ENCODE measurements at places on chromosomes 11 and 22.
A peak's percentile ranks its signal among the peaks of the same experiment; 100 is the strongest.

DNA sequence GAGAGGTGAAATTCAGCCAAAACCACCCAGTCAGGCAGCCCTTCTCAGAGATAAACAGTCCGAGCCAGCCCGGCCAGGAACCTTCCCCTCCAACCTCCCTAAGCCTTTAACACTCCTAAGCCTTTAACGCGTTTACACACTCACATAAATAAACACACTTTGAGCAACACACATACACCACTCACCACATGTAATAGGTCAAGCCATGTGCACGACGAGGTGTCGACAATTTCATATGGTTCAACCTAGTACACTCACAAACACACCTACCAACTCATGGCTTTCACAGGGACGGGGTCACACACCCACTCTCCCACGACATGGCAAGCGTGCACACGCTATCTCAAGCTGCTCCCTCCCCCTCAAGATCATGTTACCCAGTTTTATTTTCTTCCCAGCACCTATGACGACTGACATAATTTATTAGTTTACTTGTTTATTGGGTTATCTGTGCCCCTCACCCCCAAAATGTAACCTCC is 15.5 kb downstream of the SLC43A1 start:
- no peak for DNase-seq

DNA sequence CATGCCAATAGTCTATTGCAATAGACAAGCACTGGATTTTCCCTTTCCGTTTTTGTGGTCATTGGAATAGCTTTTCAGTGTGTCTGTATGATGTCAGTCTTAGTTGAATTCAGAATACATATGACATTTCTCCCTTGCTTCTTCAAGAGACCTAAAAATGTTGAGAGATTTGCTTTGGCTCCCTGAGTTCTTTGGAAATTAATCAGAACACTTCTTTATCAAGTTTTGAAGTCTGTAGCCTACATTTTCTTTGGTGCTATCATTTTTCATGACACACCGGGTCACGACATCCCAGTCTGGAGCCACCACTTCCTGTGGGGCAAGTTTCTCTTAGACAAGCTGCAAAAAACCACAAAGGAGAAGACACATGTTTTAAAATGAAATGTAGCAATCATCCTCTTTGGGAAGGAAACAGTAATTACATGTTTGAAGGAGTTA is 847.1 kb downstream of the OPCML start:
- DNase-seq: no peak

DNA sequence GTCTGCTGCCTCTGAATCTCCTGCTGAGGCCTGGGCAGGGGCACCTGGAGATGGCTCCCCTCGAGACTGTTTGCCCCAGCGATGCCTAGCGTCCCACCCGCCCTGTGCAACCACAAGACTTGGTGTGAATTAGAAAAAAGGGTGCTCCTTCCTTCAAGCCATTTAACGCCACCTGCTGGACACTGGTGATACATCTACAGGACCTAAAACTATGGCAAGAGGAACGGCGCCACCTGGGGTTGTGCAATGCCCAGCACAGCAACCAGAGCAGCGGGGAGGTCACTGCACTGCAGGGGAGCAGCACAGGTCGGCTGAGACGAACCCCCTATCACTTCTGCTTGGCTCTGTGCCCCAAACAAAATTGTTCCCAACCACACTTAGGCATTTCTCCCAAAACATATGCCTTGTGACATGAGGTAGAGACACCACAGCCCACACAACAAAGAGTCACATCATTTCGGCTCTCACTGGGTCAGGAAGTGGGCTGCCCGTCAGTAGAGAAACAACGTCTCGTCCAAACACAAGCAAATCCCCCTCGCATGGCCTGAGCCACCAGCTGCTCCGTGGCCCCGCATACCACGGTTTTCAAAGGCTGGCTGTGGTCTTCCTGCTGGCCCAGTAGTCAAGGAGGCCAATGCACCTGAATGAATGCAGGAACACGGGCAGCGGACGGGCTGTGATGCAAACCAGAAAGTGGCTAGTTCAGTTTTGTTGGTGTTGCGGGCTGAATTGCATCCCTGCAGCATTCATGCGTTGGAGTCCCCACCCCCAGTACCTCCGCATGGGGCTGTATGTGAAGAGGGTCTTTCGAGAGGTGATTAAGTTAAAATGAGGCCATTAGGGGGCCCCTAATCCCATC is 171.9 kb downstream of the SHANK2 start:
- no peak for DNase-seq

GRCh38 chr11:132671851-132672370 is 860.4 kb downstream of the OPCML start:
- DNase-seq: no peak

DNA sequence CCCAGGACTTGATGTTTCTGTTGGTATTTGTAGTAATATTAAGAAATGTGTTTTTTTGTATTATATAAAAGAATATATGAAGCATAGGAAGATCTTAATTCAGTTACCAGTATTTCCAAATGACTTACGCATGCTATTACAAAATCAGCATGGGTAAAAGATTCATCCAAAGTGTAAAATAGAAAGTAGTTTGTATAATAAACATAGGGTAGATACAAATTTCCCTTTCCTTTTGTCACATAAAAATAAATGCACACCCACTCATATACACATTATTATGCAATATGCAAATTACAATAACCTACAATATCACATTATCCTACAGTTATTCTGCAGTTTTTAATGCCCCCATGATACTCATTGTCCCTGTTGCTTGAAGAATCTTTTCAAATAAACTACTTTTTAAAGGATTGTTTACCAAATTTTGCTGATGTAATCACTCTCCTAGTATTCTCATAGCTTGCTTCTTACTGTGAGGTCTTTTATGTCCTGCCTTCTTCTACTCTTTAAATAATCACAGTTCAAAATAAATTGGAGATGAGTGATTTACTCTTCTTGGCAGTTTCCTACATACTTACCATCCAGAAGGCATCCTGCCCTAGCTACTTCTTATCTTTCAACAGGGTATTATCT is 244.0 kb downstream of the CASP12 start:
- no peak for DNase-seq

DNA sequence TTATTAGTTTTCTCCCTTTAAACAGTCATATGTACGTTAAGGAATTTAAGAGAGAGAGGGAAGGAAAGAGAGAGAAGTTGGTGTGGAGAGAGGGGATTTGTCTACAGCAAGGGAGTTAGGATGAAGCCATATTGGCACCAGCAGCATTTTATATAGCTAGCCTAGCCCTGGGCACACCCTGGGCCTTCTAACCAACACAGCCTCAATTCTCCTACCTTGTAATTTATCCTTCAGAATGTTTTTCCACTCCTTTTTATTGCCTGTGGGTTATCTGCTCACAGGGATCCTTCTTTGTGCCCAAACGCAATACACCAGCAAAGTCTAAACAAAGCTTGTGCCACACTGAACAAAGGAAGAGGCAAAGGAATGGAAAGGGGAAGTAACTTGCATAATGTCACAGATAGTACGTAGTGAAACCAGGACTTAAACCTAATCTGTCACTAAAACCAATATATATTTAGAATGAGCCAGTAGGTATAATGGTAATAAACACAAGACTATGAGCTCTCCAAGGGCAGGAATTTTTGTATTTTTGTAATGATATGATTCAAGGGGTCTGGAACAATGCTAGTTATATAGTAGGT is 613.8 kb upstream of the TENM4 start:
- no peak for DNase-seq

DNA sequence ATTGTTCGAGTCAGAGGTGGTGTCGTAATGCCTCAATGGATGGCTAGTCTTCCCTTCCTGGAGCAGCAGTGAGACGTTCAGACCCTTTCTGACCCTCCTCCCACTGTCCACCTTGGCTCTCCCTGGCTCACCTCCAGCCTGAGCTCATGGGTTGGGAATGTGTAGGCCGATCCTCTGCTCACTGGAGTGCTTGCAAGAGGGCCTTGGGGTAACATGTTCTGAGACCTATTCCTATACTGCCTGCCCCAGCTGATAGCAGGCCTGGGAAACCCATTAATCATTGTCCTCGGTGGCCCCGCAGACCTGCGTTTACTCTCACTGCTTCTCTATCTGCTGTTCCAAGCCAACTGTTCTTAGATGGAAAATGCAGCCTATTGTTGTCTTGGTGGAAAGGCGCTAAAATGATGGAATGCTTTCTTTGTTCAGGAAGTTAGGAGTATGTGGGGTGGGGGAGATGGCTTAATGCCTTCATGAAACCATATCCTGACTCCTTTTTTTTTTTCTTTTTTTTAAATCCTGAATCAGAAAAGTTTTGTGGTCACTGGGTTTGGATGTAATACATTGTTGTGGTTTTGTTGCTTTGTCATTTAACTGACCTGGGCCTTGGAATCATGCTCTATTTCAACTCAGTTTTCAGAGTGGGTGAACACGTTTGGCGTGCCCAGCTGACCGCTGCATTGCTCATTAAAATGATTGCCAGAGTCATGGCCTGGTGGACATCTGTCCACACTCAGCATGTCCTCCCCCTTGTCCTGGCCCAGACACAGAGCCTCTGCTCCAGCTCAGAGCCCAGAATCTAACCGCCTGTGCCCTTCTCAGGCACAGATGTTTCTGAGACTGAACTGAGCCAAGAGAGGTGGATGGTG is 72.5 kb downstream of the MICAL2 start:
- peak; percentile 78 for DNase-seq

- no peak for DNase-seq
Measured at GRCh38 chr11:32437495-32438345, 2.4 kb upstream of the WT1 start.

DNA sequence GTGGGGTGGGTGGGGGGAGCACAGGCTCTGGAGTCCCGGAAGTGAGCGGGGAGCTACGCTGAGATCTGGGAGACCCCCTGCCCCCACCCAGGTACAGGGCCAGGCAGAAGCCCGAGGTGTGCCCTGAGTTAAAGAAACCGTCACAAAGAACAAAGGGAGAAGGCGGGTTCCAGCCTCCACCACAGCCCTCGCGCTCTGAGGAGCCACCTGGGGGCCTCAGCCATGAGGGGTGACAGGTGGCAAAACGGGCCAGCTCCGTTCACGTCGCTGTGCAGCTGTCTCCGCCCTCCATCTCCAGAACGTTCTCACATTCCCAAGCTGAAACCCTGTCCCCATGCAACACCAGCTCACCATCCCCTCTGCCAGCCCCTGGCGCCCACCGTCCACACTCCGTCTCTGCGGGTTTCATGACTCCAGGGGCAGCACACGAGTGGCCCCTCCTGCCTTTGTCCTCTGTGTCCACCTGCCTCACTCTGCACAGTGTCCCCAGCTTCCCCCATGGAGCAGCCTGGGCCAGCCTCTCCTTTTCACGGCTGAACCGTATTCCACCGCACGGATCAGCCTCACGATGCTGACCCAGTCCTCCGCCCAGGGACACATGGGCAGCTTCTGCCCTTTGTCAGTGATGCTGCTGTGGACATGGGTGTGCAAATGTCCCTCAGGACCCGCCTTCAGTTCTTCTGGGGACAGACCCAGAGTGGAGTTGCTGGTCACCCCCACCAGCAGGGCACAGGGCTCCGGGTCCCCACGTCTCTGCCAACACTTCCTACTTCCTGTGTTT is 1.7 kb upstream of the MUC5B start:
- peak; percentile 61 for DNase-seq

- no peak for DNase-seq
Measured at GRCh38 chr11:128595775-128596174, 8.4 kb upstream of the ETS1 start.

DNA sequence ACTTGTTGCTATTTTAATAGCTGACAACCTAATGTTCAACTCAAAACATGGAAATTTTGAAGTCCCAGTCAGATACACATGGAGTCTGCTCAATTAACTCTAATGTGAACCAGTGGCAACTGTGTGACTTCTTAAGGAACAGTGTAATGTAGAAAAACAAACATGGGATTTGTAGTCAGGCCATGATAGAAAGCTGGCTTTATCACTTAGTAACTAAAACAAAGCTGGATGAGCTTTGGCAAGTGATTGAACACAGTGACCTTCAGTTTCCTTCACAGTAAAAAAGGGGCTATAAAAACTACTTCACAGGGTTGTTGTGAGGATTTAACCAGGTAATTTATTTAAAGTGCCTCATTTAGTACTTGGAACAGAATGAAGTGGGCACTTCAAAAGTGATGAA is 62.6 kb downstream of the PRCP start:
- no peak for DNase-seq

- peak; percentile 38 for DNase-seq
Measured at GRCh38 chr11:69238573-69239351, 55.2 kb upstream of the MYEOV start.

GRCh38 chr22:37601203-37601539 is 7.5 kb upstream of the GGA1 start:
- DNase-seq: no peak

DNA sequence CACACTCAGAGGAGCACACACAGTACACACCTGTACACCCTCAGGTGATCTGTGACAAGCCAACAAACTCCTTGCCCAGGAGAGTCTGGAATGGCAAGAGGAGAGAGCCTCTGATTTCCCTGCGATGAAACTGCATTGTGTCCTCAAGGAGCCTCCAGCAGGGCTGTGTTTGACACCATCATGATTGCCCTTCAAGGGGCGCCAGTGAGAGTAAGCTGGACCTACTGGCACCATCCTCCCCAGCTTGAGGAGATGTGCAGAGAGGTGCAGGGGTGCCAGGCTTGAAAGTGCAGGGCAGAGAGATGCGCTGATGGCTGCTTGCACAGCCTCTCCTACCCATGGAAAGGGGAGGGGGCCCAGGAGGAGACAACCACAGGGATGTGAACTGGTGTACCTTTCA is 188.8 kb upstream of the CADM1 start:
- no peak for DNase-seq

DNA sequence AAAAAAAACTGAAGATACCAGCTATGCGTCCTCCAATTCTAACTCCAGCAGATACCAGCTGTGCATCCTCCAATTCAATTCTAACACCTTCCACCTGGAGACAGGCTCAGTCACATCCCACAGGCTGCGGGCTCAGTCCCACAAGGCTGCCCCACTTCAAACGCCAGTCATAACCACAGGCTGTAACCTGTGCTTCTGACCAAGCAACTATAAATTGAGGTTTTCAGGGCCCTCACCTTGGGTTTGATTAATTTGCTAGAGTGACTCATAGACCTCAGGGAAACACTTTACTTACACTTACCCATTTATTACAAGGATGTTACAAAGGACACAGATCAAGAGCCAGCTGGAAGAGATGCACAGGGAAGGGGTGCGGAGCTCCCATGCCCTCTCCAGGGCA is 32.4 kb upstream of the MSANTD2 start:
- DNase-seq: no peak

DNA sequence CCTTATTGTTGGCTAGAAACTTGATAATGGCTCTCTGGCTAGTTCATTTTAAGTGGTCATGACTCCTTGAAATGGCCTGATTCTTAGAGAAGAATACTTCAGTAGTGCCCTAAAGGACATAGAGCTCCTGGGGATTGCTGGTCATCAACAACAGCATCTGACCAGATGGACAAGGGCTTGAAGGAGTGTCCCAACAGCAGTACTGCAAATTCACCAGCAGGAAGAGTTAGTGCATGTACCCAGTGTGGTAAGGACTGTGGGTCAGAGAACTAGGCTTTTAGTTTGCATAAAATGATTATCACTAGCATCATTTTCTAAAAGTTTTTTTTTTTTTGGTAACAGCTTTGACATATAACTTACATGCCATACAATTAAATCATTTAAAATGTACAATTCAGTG is 39.5 kb upstream of the CUL5 start:
- DNase-seq: no peak

- DNase-seq: no peak
Measured at GRCh38 chr11:10522921-10523320, 18.1 kb downstream of the RNF141 start.

- no peak for DNase-seq
Measured at GRCh38 chr22:17597217-17597616, 31.3 kb downstream of the ATP6V1E1 start.
